ENCODE measurements at places on chromosomes 13 and 19.

DNA sequence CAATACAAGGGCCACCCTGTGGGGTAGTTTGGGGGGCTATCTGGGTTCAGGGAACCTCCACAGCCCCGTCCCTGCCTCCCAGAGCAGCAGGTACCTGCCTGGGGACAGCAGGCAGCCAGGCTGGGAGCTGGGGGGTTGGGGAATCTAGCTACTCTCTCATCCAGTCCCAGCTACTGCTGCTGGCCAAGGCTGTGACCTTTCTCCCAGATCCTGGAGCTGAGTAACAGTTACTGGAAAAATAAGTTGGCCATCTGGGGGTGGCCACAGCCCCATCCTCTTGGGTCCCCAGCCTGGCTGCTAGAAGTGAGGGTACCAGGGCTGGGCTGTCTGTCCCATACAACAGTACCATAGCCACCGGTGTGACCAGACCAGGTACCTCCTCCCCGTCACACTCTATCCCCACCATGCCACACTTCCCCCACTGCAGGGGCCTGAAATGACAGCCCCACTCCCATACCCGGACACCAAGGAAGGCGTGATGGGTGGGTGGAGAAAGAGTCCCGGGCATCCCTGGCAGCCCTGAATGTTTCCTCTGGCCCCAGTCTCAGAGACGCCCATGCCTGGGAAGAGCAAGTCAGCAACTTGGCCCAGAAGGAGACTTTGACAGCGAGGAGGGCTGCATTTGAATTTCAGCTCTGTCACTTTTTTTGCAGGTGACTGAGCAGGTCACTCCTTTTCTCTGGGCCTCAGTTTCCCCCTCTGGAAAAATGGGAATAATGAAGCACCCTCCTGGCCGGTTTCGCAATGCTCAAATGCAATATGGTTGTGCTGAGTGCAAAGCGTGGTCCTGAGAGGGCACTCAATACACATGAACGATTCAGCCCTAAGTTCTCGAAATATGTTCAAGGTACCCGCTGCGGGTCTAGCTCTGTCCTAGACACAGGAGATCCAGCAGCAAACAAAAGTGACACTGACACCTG is 30.7 kb upstream of the NFIC start:
- DNase-seq = no peak

DNA sequence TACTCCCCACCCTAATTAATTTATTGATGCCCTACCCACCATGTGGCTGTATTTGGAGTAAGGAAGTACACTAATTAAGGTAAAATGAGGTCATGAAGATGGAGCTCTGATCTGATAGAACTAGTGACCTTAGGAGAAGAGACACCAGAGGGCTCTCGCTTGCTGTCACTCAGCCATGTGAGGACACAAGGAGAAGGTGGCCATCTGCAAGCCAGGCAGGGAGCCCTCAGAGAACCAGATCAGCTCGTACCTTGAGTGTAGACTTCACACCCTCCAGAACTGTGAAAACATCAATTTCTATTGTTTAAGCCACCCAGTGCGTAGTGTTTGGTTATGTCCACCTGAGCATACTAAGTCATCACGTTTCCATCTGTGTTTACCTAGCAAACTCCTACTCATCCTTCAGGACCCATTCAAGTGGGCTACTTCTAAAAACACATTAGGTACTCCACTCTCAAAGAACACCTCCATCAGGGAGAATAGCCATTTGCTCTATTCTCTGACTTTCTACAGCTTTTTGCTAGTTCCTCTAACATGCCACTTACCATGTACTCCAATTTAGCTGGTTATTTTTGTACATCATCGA is 157.6 kb upstream of the RNF113B start:
- no peak for DNase-seq

GRCh38 chr13:87497426-87497825 is 173.7 kb upstream of the SLITRK5 start:
- DNase-seq = no peak

DNA sequence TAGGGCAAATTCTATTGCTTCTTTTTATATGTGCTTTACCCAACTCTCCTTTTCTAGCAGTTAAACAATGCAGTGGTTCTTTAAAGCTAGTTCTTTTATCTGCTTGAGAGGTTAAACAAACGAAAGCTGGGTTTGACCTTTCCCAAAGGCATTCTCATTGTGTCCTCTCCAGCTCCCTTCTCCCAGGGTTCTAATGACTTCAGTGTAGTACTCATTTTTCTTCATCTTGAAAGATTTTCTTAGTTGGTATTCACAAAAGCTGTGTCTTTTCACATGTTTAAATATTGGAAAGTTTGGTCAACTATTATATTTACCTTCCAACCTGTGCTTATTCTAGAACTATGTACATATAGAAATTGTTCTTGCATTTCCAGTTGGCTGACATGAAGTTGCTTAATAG is 1.5 kb downstream of the WASF3 start:
- peak; percentile 73 for DNase-seq

- no peak for DNase-seq
These were observed 31.5 kb downstream of the KLF5 start for GRCh38 chr13:73090116-73090822.

GRCh38 chr19:48295458-48295857 is 25.6 kb downstream of the ZNF114 start:
- DNase-seq = no peak

- DNase-seq = no peak
These were observed 10.5 kb upstream of the GJA3 start for GRCh38 chr13:20171364-20171763.

GRCh38 chr13:34583181-34583580 is 358.9 kb upstream of the NBEA start:
- DNase-seq = no peak

DNA sequence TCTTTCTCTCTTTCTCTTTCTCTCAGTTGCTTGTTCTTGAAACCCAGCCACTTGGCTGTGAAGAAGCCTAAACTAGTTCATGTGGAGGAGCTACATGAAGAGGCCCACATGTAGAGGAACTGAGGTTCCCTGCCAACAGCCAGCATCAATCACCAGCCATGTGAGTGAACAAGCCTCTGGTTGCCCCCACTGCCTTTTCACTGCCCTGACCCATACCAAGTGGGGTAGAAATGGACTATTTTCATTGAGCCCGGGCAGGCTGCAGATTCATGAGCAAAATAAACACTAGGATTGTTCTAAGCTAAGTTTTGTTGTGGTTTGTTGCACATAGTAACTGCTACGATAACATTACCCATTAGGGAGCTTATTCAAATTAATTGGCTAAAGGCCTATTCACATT is 78.7 kb upstream of the FAM216B start:
- no peak for DNase-seq

DNA sequence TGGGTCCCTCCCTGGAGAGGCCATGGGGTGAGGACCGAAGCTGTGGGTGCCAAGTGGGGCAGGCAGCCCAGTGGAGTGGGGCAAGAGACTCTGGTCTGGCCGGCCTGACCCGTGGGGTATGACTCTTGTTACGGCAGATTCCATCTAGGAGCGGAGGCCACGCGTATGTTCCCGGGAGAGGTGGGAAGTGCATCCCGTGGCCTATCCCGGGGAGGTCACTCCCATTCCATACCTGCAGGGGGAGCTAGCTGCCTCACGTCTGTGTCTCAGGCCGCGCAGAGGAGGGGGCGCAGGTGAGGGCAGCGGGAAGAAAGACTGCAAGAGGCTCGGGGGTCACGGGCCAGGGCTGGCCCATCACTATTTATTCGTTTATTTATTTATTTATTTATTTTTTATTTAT is 4.9 kb downstream of the CSNK1G2 start:
- no peak for DNase-seq
